T-helper 17 cell (primary cell): ENCODE measurements at places on chromosomes 16 and 17.
A peak's percentile ranks its signal among the peaks of the same experiment; 100 is the strongest.

DNA sequence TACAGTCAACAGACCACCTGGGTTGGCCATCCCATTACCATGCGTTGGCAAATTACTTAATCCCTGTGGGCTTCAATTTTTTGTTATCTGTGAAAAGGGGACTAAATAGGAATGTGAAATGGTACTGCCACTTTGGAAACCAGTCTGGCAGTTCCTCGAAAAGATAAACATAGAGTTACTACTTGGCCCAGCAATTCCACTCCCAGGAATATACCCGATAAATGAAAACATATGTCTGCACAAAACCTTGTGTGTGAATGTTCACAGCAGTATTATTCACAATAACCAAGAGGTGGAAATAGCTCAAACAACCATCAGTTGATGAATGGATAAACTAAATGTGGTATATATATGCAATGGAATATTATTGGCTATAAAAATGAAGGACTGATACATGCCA is 87.9 kb downstream of the TANGO6 start:
- no peak for DNase-seq

- no peak for DNase-seq
Observed at GRCh38 chr17:50538549-50539410, 6.2 kb downstream of the EPN3 start.

- no peak for DNase-seq
Observed at GRCh38 chr17:7070712-7071111, 9.3 kb downstream of the CLEC10A start.

DNA sequence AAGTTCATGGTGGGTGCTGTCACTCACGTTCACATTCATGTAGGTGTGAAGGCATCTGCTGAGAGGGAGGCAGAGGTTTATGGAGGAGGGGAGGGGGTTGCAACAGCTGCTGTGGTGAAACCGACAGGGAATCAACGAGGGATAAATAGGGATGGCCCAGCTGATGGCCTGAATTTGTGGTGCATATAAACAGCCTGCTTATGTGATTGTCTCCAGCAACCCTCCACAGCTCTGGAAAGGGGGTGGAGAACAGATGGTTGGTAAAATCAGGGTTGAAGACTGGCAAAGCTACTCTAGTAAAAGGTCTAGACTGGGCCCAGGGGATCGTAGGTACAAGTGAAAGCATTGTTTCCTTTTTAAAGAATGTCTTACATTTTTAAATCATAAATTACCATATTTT is 53.7 kb downstream of the IQCK start:
- no peak for DNase-seq

- no peak for DNase-seq
Observed at GRCh38 chr16:14672403-14672971, 21.6 kb downstream of the PLA2G10 start.

GRCh38 chr16:1874854-1875253 is 2.9 kb upstream of the MEIOB start:
- DNase-seq, result no peak

GRCh38 chr17:77475016-77475976 is 334.5 kb downstream of the SEC14L1 start:
- DNase-seq, result no peak

- no peak for DNase-seq
Observed at GRCh38 chr17:42720996-42721583, 23.8 kb downstream of the EZH1 start.

DNA sequence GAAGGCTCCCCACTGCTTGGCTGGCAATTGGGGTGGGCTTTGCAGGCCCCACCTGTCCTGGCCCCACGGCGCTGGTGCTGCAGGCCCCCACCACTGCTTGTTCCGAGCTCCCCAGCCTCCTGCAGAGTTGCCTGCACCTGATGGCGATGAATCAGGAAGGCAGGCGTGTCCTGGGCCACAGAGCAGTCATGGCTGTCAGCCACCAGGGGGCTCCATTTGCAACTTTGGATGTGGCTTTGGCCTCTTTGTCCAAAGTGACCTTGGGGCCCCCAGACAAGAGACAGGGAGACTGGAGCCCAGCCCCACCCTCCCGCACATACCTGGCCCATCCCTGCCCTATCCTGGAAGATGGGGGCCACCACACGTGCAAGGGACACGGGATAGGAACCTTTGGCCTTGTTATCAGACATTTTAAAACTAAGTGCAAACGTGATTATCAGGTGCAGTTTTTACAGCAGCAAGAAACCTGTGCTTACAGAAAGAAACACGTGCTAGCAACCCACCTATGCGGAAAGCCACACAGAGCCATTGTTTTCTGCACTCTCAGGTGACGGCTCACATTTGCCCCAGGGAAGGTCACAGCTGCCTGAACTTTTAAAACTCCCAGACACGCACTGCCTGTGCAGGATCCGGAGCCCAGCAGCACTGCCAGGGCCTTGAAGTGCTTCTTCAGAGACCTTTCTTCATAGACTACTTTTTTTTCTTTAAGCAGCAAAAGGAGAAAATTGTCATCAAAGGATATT is at the start of gene DNASE1:
Gene DNASE1, plus strand, starts transcription at position 443 of the 743 bp plus-strand sequence. CDS start 683 bp downstream, outside the sequence.
- DNase-seq, result peak; percentile 15

DNA sequence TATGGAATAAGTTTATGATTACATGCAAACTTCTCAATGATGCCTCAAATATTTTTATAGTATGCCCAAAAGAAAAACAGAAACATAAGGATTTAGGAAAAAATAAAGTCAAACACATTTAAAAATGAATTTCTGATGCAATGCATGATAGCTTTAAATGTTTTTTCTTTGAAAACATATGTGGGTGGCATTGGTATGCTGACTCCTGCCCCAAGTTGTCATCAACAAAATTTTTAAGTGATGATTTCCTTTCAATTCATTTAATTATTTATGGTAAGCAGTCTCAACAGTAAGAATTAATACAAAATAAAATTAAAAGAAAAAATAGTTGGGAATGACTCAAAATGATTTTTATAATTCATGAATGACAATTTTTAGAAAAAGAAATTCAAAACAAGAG is 104.9 kb downstream of the CEP112 start:
- DNase-seq, result no peak

- DNase-seq, result no peak
Observed at GRCh38 chr16:85690469-85691064, 1.8 kb upstream of the GINS2 start.

- DNase-seq, result no peak
Observed at GRCh38 chr17:7289256-7290032, 5.0 kb downstream of the YBX2 start.

DNA sequence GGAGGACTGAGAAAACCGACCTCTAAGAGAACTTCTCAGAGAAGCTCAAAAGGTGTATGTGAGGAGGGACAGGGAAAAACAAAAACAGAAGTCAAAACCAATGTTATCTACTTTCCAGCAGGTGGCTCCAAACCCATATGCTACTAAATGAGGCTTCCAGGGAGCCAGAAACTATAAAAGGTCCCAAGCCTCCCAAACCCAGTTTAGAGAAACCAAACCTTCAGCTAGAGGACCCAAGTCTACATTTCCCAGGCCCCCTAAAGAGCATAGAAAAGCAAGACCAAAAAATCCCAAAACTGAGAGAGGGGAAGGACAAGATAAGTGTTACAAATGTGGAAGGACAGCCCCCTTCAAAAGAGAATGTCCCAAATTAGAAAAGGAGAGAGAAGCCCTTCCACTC is 3.7 kb downstream of the HPR start:
- no peak for DNase-seq

GRCh38 chr16:49158029-49158642 is 123.5 kb downstream of the CBLN1 start:
- no peak for DNase-seq

- no peak for DNase-seq
Observed at GRCh38 chr17:78573955-78574354, 3.2 kb downstream of the DNAH17 start.

- DNase-seq, result no peak
Observed at GRCh38 chr17:4130715-4131114, 12.1 kb downstream of the ZZEF1 start.

GRCh38 chr16:7487574-7488323 is 155.1 kb downstream of the RBFOX1 start:
- DNase-seq, result no peak
